Head of caudate nucleus (tissue), 42 donors: ENCODE measurements at places on chromosomes 5 and 9.

GRCh38 chr5:170120576-170120975 lies 14.9 kb downstream of the FOXI1 start:
- no peak for DNase-seq

- no peak for DNase-seq
Observed at GRCh38 chr5:57434227-57434640, 48.4 kb downstream of the ACTBL2 start.

- DNase-seq = no peak
Observed at GRCh38 chr5:149979896-149980295, 19.3 kb downstream of the SLC26A2 start.

- no peak for DNase-seq
Observed at GRCh38 chr9:87149799-87150198, 202.5 kb upstream of the GAS1 start.

DNA sequence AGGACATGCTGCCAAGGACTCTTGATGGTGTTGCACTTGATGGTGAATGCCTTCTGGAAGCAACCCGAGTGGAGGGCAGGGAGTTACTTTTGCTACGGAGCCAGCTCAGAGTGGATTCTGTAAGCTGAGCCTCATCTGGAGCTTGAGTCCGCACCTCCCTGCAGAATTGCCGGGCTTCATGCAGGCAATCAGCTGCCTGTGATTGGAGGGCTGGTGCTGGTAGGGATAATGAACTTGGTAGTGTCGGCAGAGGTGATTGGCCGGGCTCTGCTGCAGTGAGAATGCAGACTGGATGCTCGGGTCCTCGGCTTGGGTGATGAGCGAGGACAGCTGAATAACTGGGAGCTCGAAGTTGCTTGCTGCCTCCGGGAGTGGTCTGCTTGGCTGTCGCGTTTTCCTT lies 23.1 kb downstream of the SLC25A25 start:
- peak; percentile 95 for DNase-seq

GRCh38 chr9:9973062-9973461 lies 639.7 kb downstream of the PTPRD start:
- DNase-seq = no peak

- no peak for DNase-seq
Observed at GRCh38 chr5:19241690-19242089, 746.3 kb downstream of the CDH18 start.

DNA sequence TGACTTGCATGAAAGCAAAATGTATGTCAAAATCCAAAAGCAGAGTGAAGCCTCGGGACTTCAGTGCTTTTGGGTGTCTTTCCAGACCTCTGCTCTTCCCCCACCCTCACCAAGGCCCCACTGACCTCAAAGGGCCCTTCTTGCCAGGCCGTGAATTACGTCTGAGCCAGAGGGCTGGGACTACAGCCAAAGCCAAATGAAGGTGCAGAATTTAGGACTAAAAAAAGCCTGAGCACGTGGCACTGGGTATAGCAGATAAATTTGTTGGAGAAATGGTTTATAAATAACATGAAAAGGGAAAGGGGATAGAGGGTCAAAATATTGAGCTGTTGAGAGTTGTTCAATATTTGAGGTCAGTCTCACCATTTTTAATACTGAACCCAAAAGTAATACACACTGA lies 163.4 kb downstream of the GHR start:
- peak; percentile 40 for DNase-seq

GRCh38 chr5:128572051-128572929 lies 34.2 kb upstream of the FBN2 start:
- DNase-seq = no peak

GRCh38 chr9:111068771-111069170 lies 30.5 kb upstream of the LPAR1 start:
- DNase-seq = no peak

DNA sequence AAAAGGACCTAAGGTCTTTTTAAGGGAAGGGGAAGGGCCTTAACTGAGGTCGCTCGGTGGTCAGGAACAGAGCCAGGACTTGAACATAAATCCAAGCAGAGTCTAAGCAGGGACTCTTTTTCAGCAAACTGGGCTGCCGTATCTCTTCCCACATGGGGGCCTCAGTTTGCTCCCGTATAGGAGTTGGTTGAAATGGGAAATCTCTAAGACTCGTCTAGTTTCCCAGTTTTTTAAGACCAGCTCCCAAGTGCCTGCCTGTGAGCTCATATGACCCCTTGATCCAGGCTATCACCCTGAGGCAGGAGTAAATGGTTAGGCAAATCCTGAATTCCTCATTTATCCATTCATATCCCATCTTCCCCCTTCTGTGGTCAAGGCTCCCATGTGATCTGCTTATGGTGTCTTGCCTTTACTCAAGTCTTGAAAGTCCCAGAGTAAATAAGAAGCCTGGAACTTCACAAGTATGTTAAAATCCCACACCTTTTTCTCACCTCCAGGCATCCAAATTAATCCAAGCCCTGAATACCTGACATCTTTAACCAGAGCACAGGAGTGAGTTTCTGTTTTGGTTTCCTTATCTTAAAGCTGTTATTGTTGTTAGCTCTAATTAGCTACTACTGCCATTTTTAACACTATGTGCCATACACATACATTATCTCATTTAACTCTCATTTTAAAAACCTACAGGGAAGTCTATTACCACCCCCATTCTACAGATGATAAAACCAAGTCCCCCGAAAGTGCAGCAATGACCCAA lies 3.0 kb downstream of the ARSI start:
- no peak for DNase-seq

DNA sequence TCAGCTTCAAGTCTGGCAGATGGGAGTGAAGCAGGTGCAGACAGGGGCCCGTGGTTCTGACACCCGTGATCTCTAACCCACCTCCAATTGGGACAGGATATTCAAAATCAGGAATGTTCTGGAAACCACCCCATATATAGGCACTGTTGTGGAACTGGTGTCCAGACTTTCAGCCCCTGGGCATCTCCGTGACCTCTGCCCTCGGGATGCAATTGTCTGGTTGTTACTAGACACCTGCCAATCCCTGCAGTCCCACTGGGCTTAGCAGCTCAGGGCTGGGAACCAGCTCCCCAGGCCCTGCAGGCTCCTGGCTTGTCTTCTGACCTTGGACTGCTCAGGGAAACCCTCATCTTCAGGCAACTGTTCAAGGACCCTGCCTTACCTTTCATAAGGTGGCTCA lies 38.8 kb downstream of the NTNG2 start:
- no peak for DNase-seq

DNA sequence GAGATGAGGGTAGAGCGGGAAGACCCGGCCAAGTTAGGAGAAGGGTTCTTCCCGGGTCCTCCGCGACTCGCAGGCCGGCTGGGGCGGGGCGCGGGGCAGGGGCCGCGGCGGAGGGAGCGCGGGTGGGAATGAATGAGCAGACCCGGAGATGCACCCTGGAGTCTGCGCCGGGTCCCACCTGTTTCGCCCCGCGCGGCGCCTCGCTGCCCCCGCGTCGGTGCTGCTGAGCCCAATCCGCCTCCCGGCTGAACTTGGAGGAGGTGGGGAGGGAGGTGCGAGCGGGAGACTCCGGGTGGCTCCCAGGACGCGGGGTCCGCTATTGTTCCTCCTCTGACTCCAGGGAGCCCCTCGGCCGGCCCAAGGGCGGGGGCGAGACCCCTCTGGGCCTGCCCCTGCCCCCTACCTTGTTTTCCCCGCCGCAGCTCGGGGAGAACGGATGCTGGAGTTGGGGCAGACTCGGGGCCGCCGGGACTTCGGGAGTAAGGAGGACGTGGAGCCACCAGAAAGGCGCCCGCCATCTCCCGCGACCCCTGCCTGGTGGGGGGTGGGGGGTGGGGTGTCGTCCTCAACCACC lies 659 bp downstream of the RAI14 start:
- peak; percentile 33 for DNase-seq

- DNase-seq = no peak
Observed at GRCh38 chr5:176189857-176190256, 48.4 kb upstream of the SIMC1 start.

DNA sequence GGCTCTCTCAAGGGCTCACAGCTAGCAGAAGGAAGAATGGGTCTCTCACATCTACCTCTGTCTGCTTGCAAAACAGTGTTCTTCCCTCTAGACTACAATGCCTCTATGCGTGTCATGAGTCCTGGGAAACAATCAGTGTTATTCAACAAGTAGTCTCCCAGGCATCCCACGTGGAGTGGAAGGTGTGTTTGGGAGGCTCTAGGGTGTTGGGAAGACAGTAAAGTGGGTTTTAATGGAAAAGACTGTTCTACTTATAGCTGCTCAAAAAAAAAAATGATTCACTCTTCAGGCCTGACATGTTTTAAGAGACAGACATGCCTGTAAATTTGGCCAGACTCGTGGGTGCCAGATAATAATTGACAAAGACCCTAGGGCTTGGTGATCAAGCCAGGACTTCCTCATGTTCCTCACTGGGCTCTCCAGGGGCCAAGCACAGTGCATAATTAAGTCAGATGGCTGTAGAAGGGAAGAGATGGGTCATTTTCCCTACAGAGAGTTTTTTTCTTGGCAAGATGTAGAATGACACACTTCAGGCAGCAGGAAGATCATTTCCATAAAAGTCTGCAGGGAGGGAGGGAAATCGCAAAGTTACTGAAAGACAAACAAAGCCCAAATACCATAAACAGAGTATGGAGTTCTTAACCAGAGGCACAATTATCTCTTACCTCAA lies 246.4 kb downstream of the ACTL7B start:
- DNase-seq = no peak

DNA sequence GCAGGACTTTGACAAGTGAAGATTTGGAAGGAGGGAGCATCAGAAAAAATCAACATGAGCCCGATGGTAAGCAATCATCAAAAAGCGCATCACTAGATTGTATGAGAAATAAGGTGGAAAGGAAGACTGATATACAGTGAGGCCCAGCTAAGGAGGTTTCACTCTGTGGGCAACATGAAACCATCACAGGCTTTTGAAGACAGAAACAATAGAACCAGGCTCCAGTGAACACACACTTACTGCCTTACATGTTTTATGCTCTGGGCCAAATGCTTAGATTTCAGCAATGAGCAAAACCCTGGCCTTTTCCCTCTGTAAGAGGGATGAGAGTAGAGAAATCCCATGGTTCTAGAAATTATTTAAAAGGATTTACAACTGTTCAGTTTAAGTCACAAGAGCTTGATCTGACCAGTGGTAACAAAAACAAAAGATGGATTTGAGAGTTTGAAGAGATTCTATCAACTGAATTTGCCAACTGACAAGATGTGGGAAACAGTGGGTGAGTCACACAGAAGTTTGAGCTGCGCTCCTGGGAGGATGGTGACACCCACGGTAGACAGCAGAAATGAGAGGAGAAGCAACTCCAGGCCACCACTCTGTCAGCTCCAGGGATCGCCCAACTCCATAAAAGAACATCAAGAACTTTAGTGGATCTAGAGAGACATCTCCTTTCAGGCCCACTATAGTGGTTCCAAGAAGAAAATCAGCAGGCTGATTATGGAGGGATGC lies 261.8 kb downstream of the MCTP1 start:
- no peak for DNase-seq
